DMS79 (cell line): ENCODE measurements at places on chromosomes 1 and 21.

- DNase-seq: no peak
Observed at GRCh38 chr1:151267760-151268159, 13.2 kb downstream of the PSMD4 start.

DNA sequence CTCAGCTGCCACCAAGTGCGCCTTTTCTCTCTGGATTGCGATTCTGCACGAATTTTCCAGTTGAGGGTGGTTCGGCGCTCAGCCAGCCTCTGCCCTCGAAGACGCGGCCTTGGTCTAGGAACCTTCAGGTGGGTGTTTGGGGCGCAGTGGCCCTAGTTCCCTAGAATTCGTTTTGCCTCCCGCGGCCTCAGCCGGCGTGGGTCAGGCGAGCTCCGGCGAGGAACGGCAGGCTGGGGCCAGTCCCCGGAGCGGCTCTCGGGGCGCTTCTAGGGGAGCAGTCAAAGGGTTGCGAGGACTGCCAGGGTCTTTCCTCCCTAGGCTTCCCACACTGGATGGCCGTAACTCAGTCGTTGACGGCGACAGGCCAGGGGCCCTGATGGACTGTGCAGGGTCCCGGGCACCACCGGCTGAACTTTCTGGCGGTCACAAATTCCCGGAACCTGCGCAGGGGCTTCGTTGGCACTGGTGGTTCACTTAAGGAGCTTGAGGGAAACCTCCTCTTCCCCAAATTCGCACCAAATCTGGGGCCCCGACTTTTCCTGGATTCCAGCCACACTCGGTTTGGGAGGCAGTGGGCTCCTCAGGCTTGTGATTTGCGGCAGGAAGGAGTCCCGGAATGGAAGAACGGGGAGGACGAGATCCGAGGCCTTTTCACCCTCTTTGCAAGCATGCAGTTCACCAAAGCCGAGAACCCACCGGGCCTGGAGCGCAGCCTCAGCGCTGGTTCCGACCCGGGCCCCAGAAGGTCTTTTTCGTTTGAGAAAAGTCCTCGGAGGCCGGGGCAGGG is 1.2 kb downstream of the DMBX1 start:
- DNase-seq: no peak

- DNase-seq: no peak
Observed at GRCh38 chr1:216953495-216953894, 230.3 kb upstream of the ESRRG start.

- no peak for DNase-seq
Observed at GRCh38 chr1:161719325-161719611, 2.1 kb upstream of the FCRLB start.

- no peak for DNase-seq
Observed at GRCh38 chr1:234851450-234852438, 241.8 kb upstream of the IRF2BP2 start.

GRCh38 chr1:58768971-58769808 is 14.7 kb downstream of the JUN start:
- DNase-seq: no peak

DNA sequence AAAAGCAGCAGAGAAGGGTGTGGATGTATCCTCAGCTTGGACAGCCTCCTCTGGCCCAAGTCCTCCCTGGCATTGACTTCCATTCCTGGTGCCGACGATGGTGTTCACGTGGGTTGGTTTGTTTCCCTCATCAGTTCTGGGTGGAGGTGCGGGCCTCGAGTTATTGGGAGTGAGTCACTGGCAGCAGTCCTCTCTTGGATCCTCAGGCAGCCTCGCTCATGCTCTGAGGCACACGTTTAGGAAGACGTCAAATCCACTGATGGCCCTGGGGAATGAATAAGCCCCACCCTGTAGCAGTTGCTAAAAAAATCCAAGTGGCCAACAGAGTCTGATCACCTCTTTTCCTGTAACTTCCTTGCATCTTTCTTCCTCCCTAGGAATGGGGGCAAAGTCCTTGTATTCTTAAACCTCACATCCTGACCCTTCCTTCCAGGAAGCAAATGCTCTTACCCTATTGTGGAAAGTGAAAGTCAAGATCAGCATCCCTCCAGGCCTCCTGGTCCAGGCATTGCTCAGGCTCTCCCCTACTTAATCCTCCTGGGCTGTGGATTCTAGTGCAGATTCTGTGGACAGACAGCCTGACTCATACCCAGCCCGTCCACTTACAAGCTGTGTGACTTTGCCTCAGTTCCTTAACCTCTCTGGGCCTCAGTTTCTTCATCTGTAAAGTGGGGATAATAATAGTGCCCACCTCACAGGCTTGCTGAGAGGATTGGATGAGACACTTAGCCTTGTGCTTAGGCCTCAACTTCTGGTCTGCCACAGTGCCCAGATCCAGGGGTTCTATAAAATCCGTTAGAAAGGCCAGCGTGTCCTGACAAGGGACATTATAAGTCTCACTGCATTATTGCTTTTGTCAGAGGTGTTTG is 111.1 kb downstream of the TLR5 start:
- no peak for DNase-seq

DNA sequence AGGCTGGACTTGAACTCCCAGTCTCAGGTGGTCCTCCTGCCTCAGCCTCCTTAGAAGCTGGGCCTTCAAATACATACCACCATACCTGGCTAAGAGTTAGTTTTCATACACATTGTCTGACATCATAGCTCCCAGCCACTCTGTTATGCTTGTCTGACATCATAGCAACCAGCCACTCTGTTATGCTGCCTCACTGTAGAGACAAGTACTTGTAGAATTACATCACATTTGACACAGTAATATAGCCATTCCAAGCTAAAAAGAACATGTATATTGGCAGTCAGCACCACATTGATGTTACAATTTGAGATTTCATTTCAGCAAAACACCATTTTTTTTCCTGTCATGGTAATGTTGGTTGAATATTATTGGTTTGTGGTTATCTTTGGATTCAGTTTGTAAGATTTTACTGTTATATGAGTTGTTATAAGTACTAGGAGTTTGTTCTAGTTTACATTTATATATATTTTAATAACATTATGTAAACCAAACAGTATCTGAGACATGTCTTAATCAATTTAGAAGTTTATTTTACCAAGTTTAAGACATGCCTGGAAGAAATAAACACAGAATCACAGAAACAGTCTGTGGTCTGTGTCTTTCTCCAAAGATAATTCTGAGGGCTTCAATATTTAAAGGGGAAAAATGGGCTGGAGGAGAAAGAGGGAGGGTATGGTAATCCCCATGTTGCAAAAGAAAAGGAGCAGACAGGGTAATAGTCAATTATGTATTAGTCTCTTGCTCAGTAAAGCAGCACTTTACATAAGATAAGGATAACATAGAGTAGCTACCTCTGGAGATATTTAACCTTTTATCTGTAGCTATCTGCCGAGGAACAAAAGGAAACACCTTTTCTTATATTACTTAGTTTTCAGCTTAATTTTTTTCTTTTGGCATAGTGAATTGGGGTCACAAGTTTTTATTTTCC is 43.0 kb downstream of the XPR1 start:
- no peak for DNase-seq

DNA sequence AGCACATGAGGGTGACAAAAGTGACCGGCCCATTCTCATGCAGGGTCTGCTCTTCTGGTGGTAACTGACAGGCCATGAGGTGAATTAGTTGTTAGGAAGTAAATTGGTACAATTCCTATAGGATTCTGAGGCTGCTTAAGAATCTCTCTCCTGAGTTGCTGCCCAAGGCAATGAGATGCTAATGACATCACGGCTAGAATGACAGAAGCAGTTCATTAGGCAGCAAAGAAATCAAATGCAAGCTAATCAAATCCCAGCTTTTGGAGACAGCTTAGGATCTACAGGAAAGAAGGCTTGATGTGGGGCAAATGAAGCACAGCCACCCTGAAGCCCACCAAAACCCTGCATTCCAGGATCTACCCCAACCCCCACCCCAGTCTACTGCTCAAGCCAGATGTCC is 265.2 kb downstream of the ASTN1 start:
- DNase-seq: no peak

- DNase-seq: no peak
Observed at GRCh38 chr1:107514841-107515240, 374.0 kb downstream of the NTNG1 start.

- no peak for DNase-seq
Observed at GRCh38 chr1:171865106-171865505, 23.8 kb downstream of the DNM3 start.
